ENCODE measurements at places on chromosomes 11 and 22.

DNA sequence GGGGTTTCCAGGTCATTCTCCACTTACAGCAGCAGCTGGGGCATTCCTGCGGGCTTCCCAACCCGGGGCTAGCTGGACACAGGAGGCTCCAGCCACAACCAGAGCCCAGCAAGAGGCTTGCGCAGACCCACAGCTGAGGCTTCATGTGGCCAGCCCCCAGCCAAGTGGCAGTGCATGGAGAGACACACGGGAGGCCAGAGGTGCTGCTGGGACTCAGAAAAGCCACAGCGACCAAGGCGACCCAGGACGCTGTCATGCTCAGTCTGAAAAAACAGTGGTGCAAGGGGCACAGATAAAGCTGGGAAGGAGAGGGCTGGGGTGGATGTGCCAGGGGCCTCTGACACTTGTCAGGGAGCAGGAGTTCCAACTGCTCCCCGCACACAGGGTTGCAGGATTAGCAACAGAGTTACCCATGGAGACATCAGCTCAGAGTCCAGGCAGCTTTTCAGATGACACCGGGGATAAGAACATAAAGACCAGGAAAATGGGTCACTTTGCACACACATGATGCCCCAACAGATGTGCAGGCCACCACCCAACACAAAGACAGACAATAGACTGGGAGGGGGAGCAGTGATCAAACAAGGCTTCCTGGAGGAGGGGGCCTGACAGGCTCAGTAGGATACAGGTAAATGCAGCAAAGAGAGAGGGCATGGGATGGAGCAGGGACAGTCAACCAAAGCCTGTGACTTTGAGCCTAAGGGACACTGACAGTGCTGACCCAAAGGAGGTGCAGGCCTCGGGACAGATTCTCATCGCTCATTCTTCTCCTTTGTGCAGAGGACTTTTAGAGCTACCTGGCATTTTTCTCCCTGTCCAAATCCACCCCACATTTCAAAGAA lies 6.9 kb upstream of the NEAT1 start:
- no peak for DNase-seq

DNA sequence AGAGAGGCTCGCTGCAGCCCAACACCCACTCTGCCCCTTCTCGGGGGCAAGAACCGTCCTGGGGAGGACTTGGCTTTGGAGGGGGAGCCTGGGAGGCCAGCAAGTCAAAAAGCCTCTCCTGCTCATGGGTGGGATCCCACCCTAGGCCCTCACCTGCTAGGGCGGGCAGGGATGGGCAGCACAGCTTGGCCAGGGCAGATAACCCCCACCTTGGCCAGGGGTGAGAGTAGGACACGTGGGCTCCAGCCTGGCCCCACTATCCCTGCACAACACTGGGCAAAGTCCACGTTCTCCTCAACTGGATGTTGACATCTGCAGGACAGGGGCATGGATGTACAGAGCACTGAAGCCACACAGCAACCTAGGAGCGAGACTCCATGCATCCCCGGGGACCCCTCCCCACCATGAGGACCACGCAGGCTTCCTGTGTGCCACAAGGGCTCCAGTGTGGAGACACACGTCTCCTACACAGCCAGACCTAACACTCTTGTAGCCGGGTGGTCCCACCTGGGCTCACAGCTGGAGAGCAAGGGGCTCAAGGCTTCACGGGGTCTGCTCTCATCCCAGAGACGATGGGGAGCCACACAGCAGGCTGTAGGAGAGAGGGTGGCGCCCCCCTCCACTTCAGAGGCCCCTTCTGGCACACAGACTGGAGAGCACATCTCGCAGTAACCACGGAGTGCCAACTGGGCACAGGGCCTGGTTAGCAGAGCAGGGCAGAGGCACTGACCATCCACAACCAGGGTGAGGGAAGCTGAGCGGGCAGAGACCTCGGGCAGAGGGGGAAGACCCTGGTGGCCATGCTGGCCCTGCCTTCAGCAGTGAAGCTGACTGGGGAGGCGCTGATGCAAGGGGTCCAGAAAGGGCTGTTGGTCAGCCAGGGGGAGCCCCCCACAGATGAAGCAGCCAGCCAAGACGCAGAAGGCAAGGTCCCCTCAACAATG lies 171.1 kb downstream of the CRYBB2 start:
- DNase-seq, result no peak

DNA sequence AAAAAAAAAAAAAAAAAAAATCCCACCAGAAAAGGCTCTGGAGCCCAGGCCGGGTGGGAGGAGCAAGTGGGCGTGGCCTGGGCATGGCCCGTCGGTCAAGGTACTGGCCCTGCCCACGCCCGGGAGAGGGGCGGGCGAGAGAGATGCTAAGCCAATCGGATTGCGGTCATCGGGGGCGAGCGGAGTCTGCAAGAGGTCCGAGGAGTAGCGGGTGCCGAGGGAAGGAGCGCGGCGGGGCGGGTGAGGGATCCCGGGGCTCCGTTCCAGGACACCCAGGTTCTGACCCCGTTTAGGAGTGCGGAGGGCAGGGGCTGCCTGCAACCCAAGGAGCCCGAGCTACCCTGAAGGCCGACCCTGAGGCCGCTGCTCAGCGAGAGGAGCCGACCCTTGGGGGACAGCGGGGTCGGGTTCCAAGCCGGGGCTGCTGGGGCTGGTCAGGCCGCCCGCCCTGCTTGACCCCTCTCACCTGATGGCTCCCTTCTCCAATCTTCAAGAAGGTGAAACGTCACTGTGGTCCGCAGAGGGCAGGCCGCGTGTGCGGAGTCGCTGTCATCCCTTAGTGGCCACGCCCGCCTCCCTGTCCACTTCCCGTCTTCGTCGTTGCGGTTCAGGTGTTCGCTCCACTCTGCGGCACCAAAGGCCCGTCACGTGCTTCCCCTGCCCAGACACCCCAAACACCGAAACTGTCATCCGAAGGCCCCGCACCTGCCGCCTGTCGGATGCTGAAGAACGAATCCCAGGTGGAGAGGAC lies 11.1 kb upstream of the TAB1 start:
- peak; percentile 97 for DNase-seq

DNA sequence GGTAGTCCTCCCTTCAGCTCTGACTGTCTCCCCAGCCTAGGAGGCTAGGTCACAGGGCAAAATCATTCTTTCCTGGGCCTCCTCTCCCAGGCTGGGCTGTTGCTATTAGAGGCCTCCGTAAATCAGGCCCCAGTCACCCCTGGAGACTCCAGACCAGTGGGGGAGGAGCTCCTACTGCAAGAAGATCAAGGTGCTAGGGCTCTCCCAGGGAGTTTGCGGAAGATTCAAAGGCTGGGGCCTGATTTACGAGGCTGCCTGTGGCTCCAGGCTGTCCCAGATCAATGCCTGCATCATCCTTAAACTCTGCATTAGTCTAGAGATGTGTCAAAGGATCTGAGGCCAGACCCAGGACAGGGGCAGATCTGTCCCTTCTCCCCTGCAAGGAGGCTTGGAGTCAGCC lies 346.2 kb downstream of the TENM4 start:
- DNase-seq, result no peak

DNA sequence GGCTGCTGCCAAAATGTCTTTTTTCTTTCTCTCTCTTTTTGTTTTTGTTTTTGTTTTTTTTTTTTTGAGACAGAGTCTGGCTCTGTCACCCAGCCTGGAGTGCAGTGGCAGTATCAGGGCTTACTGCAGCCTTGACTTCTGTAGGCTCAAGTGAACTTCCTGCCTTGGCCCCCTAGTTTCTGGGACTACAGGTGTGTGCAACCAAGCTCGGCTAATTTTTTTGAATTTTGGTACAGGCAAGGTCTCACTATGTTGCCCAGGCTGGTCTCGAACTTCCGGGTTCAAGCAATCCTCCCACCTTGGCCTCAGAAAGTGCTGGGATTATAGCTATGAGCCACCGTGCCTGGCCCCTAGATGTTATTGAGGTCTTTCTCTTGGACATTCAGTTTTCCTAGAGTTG lies 2.2 kb upstream of the DDX10 start:
- DNase-seq, result no peak

DNA sequence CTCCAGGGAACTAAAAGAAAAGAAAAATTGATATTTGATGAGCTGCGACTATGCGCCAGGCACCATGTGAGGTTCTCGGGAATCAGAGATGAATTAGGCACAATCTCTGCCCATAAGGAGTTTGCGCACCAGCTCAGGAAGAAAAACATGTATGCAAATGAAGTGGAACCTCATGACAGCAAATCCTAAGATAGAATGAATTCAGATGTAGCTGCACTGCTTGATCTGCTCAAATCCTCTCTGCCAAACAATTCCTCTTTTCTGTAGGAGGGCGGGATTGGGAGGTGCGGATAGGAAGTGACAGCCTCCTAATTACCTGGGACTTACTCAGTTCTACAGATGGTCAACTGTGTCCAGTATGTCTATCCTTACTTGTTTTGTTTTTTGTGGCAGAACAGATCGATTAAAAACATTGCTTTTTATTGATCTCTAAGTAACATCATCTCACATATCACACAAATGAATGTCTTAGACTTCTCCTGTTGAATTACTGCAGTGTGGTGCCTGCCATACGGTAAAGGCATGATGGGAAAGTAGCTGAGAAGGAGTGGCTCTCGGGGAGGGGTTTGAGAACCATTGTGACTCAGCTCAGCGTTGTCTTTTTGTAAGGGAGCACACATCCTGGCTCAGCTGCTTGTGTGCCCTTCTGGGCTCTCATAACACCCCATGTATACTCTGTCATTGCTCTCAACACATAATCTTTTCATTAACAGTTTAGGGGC lies 13.9 kb downstream of the CRTAM start:
- no peak for DNase-seq

GRCh38 chr11:105588001-105588400 lies 21.9 kb upstream of the GRIA4 start:
- no peak for DNase-seq

DNA sequence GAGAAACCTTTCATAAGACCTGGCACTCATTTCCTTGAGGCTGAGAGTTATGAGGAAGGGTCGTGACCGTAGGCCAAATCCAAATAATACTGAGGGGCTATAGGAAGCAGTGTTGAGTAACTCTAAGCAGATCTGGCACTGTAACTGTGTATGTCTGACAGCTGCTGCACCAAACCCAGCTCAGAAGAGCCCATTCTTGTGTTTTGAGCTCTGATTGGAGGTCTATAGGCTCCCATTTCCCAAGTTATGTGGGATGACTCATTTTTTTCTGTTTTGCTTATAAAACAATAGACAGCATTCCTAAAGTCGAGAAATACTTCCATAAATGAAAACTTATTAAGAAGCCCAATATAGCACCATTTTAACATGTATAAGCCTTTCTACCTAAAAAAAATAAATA lies 645.8 kb downstream of the DLG2 start:
- no peak for DNase-seq

- DNase-seq, result no peak
Observed at GRCh38 chr22:39242595-39243438, 2.0 kb downstream of the PDGFB start.

- DNase-seq, result no peak
Observed at GRCh38 chr22:44881624-44882023, 128.2 kb downstream of the PHF21B start.

- DNase-seq, result no peak
Observed at GRCh38 chr22:49297286-49297870, 530.3 kb downstream of the BRD1 start.

DNA sequence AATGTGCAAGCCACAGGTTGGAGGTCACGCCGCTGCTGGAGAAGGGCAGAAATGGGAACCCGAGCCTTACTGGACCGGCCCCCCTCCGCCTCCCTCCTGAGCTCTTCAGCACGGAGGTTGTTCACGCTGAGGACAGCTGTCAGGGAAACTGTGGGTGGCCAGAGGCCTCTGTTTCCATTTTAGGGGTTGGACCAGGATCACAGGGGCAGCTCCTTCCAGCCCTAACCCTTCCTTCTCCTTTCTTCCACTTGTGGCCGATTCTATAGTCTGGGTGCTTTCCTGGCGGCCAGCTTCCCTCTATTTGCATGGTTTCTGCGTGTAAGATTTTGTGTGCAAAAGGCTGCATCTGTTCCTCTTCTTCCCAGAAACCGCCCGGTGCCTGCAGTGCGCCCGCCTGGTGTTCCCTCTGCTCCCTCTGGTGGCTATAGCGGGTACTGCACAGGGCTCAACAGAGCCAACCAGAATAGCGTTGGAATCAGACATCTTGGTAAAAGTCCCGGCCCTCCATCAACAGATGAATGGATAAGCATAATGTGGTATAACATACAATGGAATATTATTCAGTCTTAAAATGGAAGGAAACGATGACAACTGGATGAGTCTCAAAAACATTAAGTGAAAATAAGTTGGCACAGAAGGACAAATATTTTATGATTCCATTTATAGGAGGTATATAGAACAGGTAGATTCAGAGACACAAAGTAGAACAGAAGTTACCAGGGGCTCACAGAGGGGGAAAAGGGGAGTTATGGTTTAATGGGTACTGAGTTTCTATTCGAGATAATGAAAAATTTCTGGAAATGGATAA lies 8.4 kb upstream of the SLC22A8 start:
- DNase-seq, result peak; percentile 85

DNA sequence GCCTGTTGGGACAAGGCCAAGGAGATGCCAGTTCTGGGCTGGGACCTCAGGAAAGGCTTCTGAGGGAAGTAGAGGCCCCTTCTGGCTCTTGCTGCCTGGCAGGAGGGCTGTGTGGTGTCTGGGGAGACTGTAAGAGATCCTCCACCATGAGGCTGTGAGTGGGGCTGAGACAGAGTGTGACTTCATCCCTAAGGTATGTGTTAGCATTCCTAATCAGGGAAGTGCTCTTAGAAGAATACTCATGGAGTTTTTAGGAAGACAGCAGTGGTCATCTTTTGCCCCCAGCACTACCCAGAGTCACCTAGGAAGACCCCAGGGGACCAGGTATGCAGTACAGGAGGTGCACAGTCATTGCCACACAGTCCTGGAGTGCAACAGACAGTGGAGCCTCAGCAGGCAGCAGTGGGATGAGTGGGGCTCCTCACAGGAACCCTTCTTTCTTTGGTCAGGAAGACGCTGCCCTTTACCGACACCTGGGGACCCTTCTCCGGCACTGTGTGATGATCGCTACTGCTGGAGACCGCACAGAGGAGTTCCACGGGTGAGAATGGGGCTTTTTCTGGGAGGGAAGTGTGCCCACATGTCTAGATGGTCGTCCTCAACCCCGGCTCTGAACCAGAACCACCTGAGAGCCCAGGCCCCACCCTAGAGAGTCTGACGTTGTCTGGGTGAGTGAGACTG lies 2.8 kb downstream of the RIC8A start:
- DNase-seq, result no peak

DNA sequence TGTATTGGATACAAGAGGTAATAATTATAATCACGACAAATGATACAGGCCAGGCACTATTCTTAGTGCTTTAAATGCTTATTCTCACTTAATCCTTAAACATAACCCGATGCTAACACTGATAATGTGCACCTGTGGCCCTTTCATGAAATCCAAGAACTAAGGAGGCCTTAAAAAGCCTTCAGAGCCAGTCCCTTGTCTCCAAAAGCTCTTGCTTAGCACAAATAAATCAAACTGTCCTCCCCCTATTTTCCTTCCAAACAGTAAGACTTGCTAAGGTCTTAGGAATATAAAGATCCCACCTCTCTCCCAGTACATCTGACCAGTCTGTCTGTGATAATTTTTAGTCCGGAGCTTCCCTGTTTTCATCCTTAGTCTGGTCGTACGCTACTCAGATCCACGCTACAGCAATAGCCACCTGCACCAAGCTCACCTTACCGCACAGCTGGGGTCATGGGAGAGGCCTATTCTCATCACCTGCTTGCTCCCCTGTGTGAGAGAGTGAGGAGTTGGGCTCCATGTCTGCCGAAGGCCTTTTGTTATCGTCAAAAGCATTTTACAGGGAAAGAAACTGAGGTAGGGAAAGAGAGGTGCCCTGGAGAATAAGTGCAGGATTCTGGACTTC lies 16.9 kb downstream of the FXYD6 start:
- DNase-seq, result no peak

- no peak for DNase-seq
Observed at GRCh38 chr11:44624761-44625221, 59.3 kb downstream of the CD82 start.

Data from COLO829 (cell line).